ENCODE measurements at places on chromosomes 6 and 20.

DNA sequence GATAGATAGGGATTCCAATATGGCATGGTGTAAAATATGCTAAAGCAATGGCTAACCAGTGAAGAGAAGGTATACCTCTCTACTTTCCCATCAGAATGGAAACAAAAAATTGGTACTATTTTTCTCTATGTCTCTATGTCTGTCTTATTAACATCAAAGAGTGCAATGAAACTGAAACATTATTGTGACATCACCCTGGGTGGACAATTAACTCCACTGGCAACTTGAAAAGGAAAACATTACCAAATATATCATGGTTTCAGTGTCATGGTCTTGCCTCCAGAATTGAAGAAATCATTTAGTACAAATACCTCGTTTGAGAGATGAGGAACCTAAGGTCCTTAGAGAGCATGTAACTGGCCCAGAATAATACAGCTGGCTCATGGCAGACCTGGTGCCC, 1132.5 kb upstream of the MAP3K7 start:
- no peak for DNase-seq

- DNase-seq: no peak
Measured at GRCh38 chr6:95325916-95326315, 251.4 kb upstream of the MANEA start.

DNA sequence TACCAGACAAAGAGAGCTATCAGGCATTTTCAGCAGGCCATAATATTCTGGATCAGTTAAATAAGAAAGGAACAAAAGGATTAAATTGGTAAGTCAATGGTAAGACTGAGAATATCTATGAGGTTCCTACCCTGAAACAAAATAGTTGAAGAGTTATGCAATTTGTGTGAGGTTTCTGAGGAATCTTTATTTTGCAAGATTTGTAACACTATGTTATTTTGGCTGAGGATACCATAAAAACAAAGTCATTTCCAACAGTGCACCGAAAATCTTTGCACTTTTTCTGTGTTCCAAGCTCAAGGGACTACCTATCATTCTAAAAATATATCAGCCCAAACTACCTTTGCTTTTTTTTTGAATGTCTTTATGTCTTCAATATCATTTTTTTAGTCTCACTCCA, 383.3 kb upstream of the CITED2 start:
- DNase-seq: no peak

- DNase-seq: no peak
Measured at GRCh38 chr6:158557927-158558326, 2.0 kb upstream of the TMEM181 start.

GRCh38 chr6:15817100-15817499, 154.3 kb upstream of the DTNBP1 start:
- no peak for DNase-seq

- DNase-seq: no peak
Measured at GRCh38 chr6:162019349-162019748, 708.2 kb downstream of the PRKN start.

Measured in HL-60 (cell line).